ENCODE measurements at places on chromosomes 13 and 19.

DNA sequence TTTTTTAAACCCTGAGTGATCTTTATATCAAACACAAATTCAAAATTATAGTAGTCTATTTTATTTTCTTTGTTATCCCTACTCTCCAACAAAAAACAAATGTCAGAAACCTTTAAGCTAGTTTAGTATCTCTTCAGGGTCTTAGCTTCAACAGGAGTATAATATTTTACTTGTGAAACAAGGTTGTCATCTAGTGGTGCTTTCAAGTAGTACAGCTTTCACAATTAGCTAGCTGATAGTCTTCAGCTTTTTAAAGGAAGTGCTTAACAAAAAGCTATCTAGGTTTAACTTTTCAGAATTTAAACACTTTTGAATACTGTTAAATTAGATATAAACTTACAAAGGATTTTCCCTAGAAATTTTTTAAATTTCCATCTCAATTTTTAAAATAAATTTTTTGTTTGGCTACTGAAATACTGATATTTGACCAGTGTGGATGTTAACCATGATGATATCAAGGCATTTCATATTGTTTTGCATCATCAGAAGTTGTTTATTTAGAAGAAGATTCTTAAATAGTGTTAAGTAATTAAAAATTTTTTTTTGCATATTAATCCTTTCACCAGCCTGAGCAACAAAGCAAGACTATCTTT is 34.2 kb downstream of the TDRD3 start:
- H3K4me3 ChIP-seq = no peak overlapping the region
- no peaks in the 10 kb centered on the region for H3K27me3 ChIP-seq
- no peak overlapping the region for H3K27ac ChIP-seq
- peak; percentile 72 for DNase-seq
- no peaks in the 10 kb centered on the region for H3K36me3 ChIP-seq

- peaks cover 6% of the 10 kb centered on the region for H3K27me3 ChIP-seq
- DNase-seq = no peak
- H3K4me3 ChIP-seq = no peak overlapping the region
- H3K36me3 ChIP-seq = no peaks in the 10 kb centered on the region
- no peak overlapping the region for H3K27ac ChIP-seq
- H3K4me1 ChIP-seq = no peaks in the 10 kb centered on the region
Measured at GRCh38 chr13:109655206-109655600, 131.2 kb downstream of the IRS2 start.

DNA sequence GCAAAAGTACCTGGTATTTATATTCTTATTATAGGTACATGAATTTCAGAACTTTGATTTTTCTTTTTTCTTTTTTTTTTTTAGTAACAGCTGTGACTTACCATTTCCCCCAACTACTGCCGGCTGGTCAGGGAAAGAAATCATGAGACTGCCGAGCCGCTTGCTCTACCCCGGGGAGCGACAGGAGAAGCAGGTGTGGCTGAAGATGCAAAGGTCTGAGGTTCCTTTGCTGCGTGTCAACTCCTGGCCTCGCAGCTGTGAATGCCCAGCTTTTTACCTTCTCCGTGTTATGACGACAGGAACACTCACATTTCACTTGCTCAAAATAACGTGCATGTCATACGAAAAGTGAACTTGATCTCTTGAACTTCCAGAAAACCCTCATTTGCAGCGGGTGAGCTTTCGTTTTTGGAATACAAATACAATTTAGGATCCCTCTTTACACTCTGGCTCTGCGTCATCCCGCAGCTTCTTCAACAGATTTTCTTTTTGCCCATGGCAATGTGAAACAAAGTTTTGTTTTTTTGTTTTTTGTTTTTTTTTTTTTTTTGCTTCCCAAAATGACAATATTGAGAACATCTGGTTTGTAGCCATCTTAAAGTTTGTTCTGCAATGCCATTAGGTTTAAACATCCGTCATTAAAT is 117.9 kb downstream of the EFNB2 start:
- no peak overlapping the region for H3K4me3 ChIP-seq
- no peaks in the 10 kb centered on the region for H3K36me3 ChIP-seq
- no peak overlapping the region for H3K27ac ChIP-seq

- H3K27ac ChIP-seq = no peak overlapping the region
- no peak for DNase-seq
- no peaks in the 10 kb centered on the region for H3K4me1 ChIP-seq
Measured at GRCh38 chr13:62088165-62088564, 672.5 kb upstream of the PCDH20 start.

GRCh38 chr13:28606466-28606865 is 52.5 kb upstream of the POMP start:
- H3K27me3 ChIP-seq = no peaks in the 10 kb centered on the region
- H3K4me1 ChIP-seq = peaks cover 4% of the 10 kb centered on the region
- no peak overlapping the region for H3K27ac ChIP-seq
- DNase-seq = peak; percentile 19
- no peaks in the 10 kb centered on the region for H3K36me3 ChIP-seq

DNA sequence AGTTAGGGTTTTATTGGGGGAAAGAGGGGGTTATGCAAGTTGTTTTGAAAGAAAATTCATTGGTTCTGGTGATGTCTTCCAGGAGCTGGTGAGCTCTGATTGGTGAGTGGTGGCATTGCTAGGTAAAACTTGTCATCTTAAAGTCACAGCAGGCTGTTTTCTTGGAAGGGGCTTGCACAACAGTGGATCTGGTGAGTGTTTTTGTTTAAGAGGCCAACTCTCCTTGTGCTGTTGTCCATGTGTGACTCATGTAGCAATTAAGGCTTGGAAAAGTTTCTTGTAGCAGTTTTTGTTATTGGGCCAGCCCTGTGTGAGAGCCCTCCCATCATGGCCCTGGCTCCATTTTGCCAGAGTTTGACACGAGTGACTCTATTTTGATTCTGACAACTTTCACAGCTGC is 109.4 kb downstream of the RFC3 start:
- H3K4me3 ChIP-seq = no peak overlapping the region
- H3K27me3 ChIP-seq = no peaks in the 10 kb centered on the region
- peak; percentile 64 for DNase-seq
- H3K27ac ChIP-seq = no peak overlapping the region

DNA sequence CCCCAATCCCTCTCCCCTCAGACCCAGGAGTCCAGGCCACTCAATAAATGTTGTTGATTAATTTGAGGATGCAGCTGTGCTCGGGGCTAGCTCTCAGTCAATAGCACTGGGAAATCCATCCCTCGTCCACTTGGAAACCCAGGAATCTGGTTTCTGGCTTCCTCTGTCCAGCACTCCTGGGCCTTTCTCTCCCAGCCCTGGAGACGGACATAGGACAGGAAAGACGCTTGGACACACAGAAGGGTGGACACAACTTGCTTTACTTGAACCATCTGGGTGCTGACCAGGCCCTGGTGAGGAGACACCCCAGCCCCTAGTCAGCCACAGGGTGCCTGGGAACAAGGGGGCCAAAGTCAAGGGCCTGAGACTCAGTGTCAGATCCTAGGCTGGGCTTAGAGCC is 891 bp upstream of the TNNI3 start:
- H3K4me3 ChIP-seq = no peak overlapping the region
- H3K27ac ChIP-seq = no peak overlapping the region
- H3K27me3 ChIP-seq = peaks cover 42% of the 10 kb centered on the region
- no peak for DNase-seq
- H3K36me3 ChIP-seq = no peaks in the 10 kb centered on the region

GRCh38 chr13:99384468-99384867 is 77.3 kb upstream of the GPR183 start:
- DNase-seq = no peak
- H3K4me1 ChIP-seq = no peaks in the 10 kb centered on the region
- H3K27me3 ChIP-seq = no peaks in the 10 kb centered on the region
- H3K36me3 ChIP-seq = peaks cover 7% of the 10 kb centered on the region

GRCh38 chr13:102131246-102131645 is 270.6 kb downstream of the FGF14 start:
- DNase-seq = no peak
- H3K27ac ChIP-seq = no peak overlapping the region
- H3K36me3 ChIP-seq = no peaks in the 10 kb centered on the region
- H3K4me1 ChIP-seq = no peaks in the 10 kb centered on the region

- no peak overlapping the region for H3K4me3 ChIP-seq
- no peak for DNase-seq
- H3K27me3 ChIP-seq = no peaks in the 10 kb centered on the region
Measured at GRCh38 chr13:43757266-43757665, 29.5 kb downstream of the ENOX1 start.

- no peak overlapping the region for H3K27ac ChIP-seq
- H3K4me1 ChIP-seq = no peaks in the 10 kb centered on the region
- no peaks in the 10 kb centered on the region for H3K36me3 ChIP-seq
Measured at GRCh38 chr19:15516363-15516762, 8.0 kb downstream of the CYP4F22 start.

GRCh38 chr19:39082745-39083598 is 1.2 kb upstream of the ACP7 start:
- H3K36me3 ChIP-seq = no peaks in the 10 kb centered on the region
- peaks cover 46% of the 10 kb centered on the region for H3K27me3 ChIP-seq
- H3K27ac ChIP-seq = no peak overlapping the region
- H3K4me1 ChIP-seq = peaks cover 6% of the 10 kb centered on the region
- H3K4me3 ChIP-seq = no peak overlapping the region

- no peaks in the 10 kb centered on the region for H3K36me3 ChIP-seq
- H3K4me3 ChIP-seq = no peak overlapping the region
- peak; percentile 10 for DNase-seq
- H3K27me3 ChIP-seq = peaks cover 23% of the 10 kb centered on the region
- no peaks in the 10 kb centered on the region for H3K4me1 ChIP-seq
Measured at GRCh38 chr13:27481766-27482165, 31.4 kb upstream of the MTIF3 start.

DNA sequence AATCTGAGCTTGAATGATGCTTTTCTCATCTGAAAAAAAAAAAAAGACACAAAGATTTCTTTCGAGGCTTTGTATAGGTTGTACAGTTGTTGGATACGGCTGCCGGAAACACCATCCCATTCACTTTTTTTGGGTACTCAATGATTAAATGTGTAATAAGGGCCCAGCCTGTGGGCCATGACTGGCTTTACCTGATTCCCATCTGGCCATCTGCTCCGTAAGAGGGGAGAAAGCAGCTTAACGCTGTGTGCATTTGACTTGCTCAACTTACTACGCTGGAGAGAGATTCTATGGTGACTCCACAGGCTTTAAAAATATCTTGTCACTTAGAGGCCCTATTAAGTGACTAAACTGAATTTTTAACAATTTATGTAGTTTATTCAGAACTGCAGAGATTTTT is 731 bp downstream of the ZNF558 start:
- peaks cover 4% of the 10 kb centered on the region for H3K4me1 ChIP-seq
- no peaks in the 10 kb centered on the region for H3K27me3 ChIP-seq
- peaks cover 10% of the 10 kb centered on the region for H3K36me3 ChIP-seq
- peak overlapping the region; percentile 73 for H3K4me3 ChIP-seq

DNA sequence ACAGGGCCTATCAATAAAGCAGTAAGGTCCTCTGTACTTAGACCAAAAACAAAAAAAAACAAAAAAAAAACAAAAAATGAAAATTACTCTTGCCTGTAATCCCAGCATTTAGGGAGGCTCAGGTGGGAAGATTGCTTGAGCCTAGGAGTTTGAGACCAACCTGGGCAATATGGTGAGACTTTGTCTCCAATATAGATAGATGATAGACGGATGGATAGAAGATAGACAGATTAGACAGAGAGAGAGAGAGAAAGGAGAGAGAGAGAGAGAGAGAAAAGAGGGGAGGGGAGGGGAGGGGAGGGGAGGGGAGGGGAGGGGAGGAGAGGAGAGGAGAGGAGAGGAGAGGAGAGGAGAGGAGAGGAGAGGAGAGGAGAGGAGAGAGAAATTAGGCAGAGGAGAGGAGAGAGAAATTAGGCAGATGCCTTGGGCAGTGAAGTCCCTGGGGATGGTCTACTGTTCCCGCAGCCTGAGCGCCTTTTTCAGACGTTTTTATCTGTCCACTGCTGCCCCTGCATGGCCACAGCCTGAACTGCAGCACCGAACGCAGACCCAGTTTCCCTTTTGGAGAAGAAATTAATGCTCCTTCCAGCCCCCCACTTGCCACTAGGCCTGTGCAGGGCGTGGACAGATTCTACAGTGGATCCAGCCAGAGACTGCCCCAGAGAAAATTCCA is 9.8 kb upstream of the ZNF627 start:
- H3K36me3 ChIP-seq = no peaks in the 10 kb centered on the region
- peak; percentile 60 for DNase-seq
- H3K4me1 ChIP-seq = no peaks in the 10 kb centered on the region
- no peak overlapping the region for H3K4me3 ChIP-seq
- H3K27ac ChIP-seq = no peak overlapping the region
- no peaks in the 10 kb centered on the region for H3K27me3 ChIP-seq

DNA sequence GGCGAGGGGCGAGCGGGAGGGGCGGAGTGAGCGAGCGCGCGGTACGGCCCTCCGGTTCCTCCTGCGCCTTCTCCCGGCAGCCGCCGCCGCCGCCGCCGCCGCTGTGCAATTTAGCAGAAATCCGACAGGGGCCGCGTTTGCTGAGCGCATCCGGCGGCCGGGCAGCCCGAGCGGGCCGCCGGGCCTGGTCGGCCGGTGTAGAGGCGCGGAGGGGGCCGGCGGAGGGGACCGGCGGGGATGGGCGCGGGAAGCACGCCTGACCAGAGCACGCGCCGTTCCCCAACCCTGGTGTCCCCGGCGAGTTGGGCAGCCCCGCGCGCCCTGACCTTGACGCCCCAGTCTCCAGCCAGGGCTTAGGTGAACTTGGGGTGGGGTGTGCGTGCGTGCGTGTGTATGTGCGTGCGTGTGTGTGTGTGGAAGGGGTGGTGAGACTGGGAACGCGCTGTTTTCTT is 144.5 kb upstream of the ZNF536 start:
- H3K27ac ChIP-seq = no peak overlapping the region
- no peaks in the 10 kb centered on the region for H3K36me3 ChIP-seq
- peak; percentile 24 for DNase-seq
- H3K27me3 ChIP-seq = peaks cover 62% of the 10 kb centered on the region
- peaks cover 4% of the 10 kb centered on the region for H3K4me1 ChIP-seq

DNA sequence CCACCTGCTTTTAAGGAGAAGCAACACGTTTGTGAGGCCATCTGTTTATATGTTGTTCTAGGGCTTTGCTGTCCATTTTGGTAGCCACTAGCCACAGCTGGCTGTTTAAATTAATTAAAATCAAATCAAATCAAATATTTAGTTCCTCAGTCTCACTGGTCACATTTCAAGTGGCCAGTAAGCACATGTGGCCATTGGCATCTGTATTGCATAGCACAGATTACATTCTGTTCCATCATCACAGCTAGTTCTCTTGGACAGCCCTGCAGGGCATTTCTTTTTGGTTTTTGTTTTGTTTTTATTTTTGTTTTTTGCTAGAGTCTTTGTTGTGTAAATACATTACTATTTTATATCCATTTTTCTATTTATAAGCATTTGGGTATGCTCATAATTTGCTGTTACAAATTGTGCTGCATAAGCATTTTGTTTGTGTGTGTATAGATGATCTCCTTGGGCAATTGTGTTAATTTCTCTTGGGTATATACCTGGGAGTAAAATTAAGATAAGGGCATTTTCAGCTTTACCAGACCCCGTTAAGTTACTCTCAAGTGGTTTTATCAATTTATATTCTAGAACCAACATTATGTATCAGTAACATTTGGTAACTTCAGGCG is 31.3 kb downstream of the SAE1 start:
- H3K4me3 ChIP-seq = no peak overlapping the region
- DNase-seq = peak; percentile 34
- peaks cover 20% of the 10 kb centered on the region for H3K36me3 ChIP-seq
- no peaks in the 10 kb centered on the region for H3K27me3 ChIP-seq
- H3K4me1 ChIP-seq = peaks cover 23% of the 10 kb centered on the region

GRCh38 chr13:111328574-111329410 is 8.3 kb downstream of the TEX29 start:
- no peaks in the 10 kb centered on the region for H3K4me1 ChIP-seq
- DNase-seq = no peak
- H3K36me3 ChIP-seq = no peaks in the 10 kb centered on the region
- H3K27ac ChIP-seq = no peak overlapping the region
- peaks cover 6% of the 10 kb centered on the region for H3K27me3 ChIP-seq

GRCh38 chr13:104773775-104774174 is 1707.6 kb upstream of the SLC10A2 start:
- DNase-seq = peak; percentile 54
- H3K27me3 ChIP-seq = no peaks in the 10 kb centered on the region
- H3K4me1 ChIP-seq = no peaks in the 10 kb centered on the region
- H3K27ac ChIP-seq = no peak overlapping the region
- no peak overlapping the region for H3K4me3 ChIP-seq

All from IMR-90 (cell line).